Fibroblast of lung (primary cell): ENCODE measurements at places on chromosomes 4 and X.

DNA sequence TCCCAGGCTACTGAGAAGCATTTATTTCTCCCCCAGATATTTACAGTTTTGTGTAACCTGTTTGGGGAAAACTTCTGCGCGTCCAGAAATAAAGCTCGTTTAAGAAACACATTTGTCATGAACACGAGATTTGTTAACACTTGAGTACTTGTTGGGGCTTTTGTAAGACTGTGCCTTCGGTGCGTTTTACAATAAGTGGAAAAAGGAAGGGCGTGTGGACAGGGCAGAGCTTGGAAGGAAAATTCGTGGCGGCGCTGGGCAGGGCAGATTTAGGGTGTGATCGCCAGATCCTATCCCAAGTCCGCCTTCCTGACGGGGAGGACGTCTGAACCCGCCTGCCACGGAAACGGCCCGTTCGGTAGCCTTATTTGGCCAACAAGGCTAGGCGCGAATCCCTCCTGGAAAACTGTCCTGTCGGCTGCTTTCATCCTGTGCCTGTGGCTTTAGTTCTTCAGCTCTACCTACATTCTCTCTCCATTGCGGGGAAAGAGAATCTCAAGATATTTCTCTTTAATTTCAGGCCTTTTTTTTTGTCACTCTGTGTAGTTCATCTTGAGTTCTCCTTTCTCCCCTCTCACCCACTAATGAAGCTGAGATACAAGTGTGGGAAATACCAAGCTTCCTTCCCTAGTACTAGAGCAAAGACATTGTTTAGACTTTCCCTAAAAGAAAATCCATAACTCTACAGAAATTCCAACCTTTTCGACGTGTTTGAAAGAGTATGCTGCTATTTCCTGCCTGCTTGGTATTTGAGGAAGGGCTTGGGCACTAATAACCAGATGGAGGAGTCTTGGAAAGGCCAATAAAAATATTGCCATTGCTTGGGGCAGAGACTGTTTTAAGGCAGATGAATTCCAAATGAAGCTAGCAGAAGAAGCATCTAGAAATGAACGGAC, 982 bp downstream of the PDLIM5 start:
- peak; percentile 90 for DNase-seq

DNA sequence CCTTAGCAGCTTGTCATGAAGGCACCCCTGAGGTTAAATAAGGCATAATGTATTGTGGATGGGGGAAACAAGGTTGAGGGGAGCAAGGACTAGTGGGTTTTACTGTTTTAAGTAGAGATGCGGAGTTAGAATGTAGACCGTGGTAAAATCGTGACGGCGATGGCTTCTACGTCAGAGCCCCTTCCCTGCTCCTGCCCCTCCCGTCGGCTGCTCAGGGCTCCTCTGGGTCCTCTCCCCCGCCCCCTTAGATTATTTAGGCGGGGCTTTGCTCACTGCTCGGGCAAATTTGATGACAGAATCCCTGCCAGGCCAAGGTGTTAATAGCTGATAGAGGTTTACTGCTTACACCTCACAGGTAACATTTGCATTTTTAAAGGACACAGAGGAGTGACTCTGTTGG, 2.3 kb downstream of the FRMPD3 start:
- no peak for DNase-seq

DNA sequence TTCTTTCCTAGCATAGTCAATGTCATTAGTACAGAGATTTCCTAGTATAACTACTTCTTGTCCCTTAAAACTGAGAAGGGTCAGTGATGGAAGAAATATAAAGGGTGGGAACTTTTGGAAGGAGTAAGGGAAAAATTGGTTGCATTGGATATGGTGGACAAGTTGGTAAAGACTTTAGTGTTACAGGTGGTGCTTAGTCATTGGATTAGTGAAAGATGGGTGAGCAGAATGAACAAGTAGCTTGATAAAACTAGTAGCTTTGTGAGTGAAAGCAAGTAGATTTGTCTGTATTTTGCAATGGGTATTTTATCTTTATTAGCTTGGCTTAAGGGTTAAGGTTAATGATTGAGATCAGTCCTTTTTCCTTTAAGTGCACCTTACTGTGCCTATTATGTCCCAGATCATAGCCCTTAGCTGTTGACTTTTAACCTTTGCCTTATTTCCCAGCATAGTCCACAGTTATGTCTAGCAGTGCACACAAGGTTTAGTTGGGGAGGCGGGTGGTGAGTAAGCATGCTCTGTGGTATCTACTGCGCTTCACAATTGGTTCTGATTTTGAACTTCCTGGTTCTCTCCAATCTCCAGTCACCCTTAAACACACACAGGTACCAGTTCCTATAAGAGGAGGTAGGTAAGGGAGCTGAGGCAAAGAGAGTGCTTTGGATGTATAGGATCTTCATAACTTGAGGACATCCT, 9.5 kb downstream of the WDR44 start:
- no peak for DNase-seq

- no peak for DNase-seq
Observed at GRCh38 chr4:36549252-36549651, 267.8 kb downstream of the DTHD1 start.

GRCh38 chr4:151048913-151049312, 33.8 kb upstream of the LRBA start:
- no peak for DNase-seq

GRCh38 chr4:154421618-154422017, 70.0 kb downstream of the DCHS2 start:
- no peak for DNase-seq

DNA sequence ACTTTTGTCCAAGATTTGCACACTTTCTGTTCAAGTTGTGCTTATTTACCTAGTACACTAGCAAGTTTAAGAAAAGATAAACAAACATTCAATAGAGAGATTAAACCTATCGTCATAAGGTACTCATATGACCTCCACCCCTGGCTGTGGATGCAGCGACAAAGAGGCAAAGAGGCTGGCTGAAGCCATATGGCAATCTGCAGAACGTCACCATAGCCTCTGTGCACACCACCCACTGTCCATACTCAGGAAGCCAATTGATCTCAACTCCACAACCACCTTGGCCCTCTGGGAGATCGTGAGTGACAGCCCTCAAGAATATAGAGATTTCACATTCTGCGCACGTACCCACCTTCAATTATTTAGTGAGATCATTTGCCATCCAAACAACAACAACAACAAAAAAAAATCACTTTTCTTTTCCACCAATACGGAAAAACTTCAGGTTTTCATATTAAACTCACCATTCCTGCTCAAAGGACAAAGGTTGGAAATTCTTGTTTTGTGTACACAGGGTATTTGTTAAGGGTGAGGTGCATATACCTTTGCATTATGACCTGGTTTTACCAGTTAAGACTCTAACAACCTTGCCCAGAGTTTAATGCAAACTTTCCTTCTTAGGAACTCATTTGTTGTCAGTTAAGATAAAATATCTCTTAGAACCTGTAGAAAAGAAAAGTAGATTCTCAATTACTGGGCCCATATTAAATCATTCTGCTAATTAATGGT, 243.0 kb upstream of the FSTL5 start:
- DNase-seq: no peak

GRCh38 chrX:39907964-39908661, 189.6 kb downstream of the BCOR start:
- peak; percentile 85 for DNase-seq

GRCh38 chrX:130216320-130216719, 44.6 kb downstream of the RAB33A start:
- peak; percentile 15 for DNase-seq

DNA sequence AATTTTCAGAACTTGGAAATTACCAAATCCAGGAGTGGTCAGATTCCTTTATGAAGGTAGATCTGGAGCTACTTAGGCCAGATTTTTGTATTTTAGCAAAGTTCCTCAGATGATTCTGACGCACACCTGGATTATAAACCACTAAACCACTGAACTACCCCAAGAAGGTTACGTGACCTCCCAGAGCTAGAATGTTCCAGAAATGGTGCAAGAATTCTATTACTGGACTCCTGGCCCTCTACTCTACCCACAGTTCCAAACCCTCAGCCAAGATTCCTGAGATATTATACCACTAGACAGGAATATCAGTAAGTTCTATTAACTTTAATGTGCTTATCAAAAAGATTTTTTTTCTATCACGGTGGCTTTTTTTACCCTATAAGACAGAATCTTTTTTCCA, 67.1 kb downstream of the ABCG2 start:
- DNase-seq: no peak

GRCh38 chrX:38960137-38960536, 158.9 kb downstream of the MID1IP1 start:
- DNase-seq: peak; percentile 84

GRCh38 chrX:69231903-69232302, 66.7 kb upstream of the PJA1 start:
- DNase-seq: no peak

DNA sequence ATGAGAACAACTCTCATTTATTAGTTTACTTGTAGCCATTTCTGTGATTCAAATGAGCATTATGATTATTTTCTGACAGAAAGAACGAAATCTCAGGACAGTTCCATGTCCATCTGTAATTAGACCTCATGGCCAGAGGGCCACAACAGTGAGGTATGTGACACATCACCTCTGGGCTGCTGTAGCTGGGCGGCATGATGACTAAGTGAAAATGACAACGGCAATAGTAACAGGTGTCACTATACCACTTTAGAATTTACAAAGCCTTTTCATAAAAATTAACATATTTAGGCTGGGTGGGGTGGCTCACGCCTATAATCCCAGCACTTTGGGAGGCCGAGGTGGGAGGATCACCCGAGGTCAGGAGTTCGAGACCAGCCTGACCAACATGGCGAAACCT, 252.6 kb downstream of the CBR4 start:
- no peak for DNase-seq

DNA sequence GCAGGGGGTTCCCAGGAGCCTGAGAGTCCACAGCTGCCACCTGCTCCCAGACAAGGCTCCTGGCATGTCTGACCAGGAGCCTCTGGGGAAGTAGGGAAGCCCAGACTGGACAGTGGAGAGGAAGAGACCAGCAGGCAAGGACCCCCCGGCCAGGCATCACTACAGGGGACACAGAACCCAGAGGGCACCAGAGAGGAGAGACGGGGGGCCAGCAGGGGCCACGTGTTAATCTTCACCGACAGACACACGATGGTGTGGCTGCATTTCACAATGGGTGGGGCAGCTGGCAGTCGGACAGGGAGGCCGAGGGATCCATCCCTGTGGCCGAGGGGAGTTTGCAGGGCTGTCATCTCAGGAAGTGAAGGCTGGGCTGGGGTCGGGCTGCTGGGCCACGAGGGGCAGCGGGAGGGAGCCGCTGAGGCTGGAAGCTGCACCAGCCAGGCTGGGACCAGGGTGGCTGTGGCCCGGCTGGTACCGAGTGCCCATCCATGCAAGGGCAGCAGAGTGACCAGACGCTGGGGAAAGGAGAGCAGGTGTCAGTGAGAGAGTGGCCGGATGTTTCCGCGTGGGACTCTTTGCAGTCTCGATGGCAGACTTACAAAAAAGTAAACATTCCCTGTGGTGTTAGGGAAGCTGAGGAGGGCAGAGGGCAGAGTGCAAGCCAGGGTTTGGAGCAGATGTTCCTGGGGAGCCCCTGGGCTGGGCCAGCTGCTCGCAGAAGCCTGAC, 4.7 kb downstream of the PDE6B start:
- DNase-seq: no peak

DNA sequence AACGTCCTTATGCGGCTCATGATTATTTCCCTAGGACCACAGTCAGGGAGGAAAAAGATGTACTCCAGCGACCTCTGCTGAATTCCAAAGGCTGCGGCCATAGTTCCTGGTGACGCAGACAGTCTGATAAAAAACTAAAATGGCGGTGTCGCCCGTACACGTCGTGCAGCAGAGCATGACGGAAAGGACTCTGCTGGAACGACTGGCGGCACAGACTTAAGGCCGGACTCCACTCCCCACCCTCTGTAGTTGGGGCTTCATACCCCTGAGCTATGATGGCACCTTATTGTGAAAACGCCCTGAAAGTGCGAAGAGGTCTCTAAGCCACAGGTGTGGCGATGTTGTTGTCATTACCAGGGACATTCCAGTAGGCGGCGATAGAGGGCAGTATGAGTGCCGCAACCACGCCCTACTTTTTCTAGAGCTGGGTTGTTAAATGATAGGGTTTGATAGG, 90.0 kb upstream of the EDA2R start:
- peak; percentile 33 for DNase-seq

GRCh38 chr4:41934901-41935651, at the start of gene TMEM33:
Gene TMEM33, plus strand, starts transcription at chr4:41935429. Its CDS starts 56 bp downstream, at chr4:41935485.
- peak; percentile 86 for DNase-seq

GRCh38 chr4:54090404-54090803, 9.6 kb upstream of the GSX2 start:
- no peak for DNase-seq
